Fibroblast of pulmonary artery (primary cell): ENCODE measurements at places on chromosomes 7 and 10.

- peak; percentile 70 for DNase-seq
Observed at GRCh38 chr10:119233123-119233820, 25.9 kb downstream of the GRK5 start.

DNA sequence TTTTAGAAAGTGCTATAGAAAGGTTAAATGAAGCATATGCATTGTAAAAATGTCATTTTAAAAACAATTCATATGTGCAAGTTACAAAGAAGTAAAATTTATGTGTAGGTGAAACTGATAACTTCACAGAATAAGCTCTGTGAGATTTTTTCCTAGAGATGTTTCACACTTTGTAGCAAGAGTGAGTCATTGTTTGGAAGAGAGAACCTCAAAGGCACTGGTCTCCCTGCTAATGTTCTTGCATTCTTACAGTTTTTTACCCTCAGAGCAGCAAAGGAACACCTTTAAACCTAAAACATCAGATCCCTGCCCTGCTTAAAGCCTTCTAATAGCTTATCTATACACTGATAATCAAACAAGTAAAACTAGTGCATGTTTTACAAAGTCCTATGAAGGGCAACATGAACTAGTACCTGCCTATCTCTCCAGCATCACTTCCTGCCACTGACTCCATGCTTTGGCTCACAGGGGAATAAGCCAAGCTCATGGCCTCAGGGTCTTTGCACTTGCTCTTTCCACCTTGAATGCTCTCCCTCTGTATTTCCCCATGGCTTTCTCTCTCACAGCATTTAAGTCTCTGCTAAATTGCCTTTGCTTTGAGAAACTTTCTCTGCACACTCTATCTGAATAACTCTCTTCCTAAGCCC, 997.0 kb downstream of the GATA3 start:
- no peak for DNase-seq

DNA sequence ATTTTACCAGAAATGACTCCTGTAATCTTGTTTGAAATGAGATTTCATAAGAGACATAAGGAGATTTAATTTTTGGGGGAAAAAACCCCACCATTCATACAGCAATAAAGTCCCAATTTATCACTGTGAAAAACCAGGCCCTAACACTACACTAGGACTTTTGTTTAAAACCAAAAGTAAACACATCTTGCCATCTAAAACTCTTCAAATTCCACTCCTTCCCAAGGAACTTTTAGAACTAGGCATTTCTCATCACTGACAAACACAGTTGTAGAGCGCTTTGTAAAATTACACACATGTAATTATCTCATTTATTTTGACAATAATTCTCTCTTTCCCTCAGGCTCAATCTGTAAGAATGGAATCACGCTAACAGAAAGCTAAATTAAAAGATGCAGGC, 128.1 kb upstream of the C1QL3 start:
- no peak for DNase-seq

DNA sequence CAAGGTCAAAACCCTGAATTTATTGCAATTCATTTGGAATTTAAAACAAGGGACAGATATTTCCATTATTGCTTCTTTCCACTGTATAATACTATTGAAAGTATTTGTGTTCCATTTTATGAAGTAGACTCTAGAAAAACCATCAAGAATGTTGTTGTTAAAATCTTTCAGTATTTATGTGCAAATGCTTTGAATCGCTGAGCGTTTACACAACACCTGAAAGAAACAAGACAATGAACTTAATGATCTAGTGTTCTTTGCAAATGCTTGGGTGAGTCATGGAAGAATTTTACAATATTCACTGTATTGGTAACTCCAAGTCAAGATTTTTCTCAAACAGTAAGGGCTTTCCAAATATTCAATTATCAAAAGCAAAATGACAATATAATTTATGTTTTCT, 97.1 kb downstream of the VIPR2 start:
- DNase-seq, result no peak

- DNase-seq, result no peak
Observed at GRCh38 chr7:71457021-71457420, 325.1 kb downstream of the GALNT17 start.

DNA sequence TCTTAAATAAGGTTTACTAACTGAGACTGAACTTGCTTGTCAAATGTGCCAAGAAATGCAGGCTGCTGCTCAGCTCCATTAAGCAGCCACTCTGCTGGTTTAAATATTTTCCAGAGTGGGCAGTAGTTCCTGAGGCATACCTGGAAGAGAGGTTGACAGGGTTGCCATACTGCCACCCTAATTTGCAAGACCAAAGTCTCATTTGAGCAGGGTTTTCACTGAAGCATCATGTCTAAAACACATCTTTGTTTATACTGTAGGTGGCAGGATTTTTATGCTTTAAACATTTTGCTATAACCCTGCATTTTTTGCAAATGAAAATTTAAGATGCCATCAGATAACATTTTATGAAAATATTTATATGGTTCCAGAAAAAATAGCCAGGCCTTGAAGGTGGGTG, 618.0 kb upstream of the LRRTM3 start:
- no peak for DNase-seq
